T-cell (primary cell): ENCODE measurements at places on chromosomes 2 and 18.

DNA sequence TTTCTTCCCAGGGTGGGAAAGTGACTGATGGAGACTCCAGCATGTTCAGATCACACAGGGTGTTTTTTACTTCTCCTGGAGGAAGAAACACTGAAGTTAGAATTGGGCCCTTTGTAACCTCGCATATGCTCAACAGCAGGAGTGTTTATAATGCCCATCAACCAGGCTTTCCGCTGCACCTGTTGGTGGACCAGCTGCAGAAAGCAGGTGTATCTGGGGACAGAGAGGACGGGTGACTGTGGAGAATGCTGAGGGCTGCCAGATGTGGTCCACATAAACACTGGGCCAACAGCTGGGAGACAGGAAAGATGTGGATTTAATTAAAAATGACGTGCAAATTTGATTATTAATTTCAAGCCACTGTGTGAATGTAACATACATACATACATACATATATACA, 335.5 kb upstream of the SPRED2 start:
- no peak overlapping the region for H3K4me3 ChIP-seq
- no peak overlapping the region for H3K27ac ChIP-seq
- no peaks in the 10 kb centered on the region for H3K4me1 ChIP-seq
- DNase-seq, result no peak
- H3K36me3 ChIP-seq, result no peaks in the 10 kb centered on the region
- no peaks in the 10 kb centered on the region for H3K27me3 ChIP-seq

GRCh38 chr18:76621226-76621625, 126.2 kb upstream of the ZNF516 start:
- no peaks in the 10 kb centered on the region for H3K36me3 ChIP-seq
- DNase-seq, result no peak
- peaks cover 8% of the 10 kb centered on the region for H3K4me1 ChIP-seq
- no peak overlapping the region for H3K27ac ChIP-seq
- H3K4me3 ChIP-seq, result no peak overlapping the region

DNA sequence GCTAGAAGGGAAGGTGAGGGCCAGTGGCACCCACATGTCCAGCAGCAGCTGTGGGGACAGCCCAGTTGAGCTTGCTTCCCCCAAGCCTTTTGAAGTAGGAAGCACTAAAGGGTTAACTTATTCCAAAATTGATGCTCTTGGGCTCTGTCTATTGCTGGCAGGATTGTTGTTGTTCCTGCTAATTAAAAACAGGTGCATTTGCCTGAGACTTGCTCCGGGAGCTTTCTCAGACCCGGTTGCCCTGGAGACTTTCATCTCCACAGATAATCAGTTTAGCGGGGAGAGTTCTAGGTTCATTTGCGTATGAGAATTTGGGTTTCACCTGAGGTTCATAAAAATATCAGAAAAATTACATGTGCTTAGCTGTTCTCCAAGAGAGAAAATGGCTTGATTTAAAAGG, 277.3 kb downstream of the LRATD1 start:
- H3K4me1 ChIP-seq, result no peaks in the 10 kb centered on the region
- no peak overlapping the region for H3K27ac ChIP-seq
- DNase-seq, result no peak
- H3K36me3 ChIP-seq, result no peaks in the 10 kb centered on the region
- H3K27me3 ChIP-seq, result peaks cover 6% of the 10 kb centered on the region

DNA sequence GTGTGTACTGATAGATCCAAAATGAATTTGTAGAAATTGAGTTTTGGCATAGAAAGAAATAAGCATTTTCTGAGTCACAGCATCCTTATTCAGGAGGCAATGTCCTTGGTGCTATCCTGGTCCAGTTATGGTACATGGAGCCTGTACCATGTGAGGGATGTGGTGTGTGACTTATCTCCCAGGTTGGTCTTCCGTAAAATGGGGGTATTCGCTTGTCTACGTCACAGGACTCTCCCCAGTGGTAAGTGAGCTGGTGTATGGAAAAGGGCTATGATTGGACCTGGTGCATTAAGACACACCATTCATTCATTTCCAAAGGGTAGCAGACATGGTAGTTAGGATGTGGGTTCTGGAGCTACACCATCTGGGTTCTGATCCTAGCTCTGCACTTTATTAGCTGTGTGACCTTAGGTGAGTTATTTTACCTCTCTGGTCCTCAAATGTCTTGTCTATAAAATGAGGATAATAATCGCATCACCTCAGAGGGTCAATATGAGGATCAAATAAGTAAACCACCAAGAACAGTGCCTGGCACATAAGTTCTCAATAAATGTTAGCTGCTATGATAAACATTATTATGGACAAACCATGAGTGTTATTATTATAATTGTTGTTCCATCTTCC, 119.2 kb downstream of the MYCN start:
- H3K36me3 ChIP-seq, result no peaks in the 10 kb centered on the region
- no peak for DNase-seq
- no peaks in the 10 kb centered on the region for H3K4me1 ChIP-seq

GRCh38 chr2:99275882-99276281, 20.4 kb upstream of the LYG2 start:
- no peaks in the 10 kb centered on the region for H3K4me1 ChIP-seq
- H3K36me3 ChIP-seq, result no peaks in the 10 kb centered on the region
- no peak for DNase-seq
- H3K27ac ChIP-seq, result no peak overlapping the region
- no peak overlapping the region for H3K4me3 ChIP-seq
- H3K27me3 ChIP-seq, result no peaks in the 10 kb centered on the region

DNA sequence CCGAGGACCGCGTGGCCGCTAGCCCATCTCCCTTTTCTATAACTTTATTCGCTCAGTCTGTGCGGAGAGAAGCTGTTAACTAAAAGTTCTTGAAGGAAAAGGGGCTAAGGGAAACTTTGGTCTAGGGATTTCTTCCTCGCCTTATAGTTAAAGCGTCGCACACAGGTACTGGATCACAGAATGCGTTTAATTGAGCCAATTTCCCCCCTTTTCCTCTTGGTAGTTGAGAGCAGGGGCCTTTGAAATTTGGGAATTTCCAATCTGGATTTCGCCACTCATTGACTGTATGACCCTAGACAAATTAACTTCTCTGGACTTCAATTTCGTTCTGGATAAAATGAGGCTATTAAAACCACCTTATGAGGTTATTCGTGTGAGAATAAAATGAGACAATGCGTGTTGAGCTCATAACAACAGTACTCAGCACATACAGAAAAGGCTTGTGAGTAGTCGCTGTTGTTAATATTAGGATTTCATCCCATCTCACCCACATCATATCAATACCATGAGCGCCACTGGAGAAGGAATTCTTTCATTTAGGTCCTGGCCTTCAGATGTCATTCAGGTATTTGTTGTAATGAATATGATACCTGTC, 763 bp upstream of the OLA1 start:
- DNase-seq, result no peak
- no peaks in the 10 kb centered on the region for H3K36me3 ChIP-seq
- no peaks in the 10 kb centered on the region for H3K27me3 ChIP-seq
- peaks cover 19% of the 10 kb centered on the region for H3K4me1 ChIP-seq
- peak overlapping the region; percentile 69 for H3K27ac ChIP-seq

- no peaks in the 10 kb centered on the region for H3K36me3 ChIP-seq
- no peak overlapping the region for H3K4me3 ChIP-seq
- H3K27ac ChIP-seq, result no peak overlapping the region
- no peak for DNase-seq
Measured at GRCh38 chr2:164803776-164804466, 37.7 kb downstream of the COBLL1 start.

- no peak overlapping the region for H3K4me3 ChIP-seq
- H3K27me3 ChIP-seq, result no peaks in the 10 kb centered on the region
- H3K36me3 ChIP-seq, result no peaks in the 10 kb centered on the region
- no peak overlapping the region for H3K27ac ChIP-seq
- no peak for DNase-seq
Measured at GRCh38 chr2:151043484-151043883, 218.2 kb downstream of the RBM43 start.

DNA sequence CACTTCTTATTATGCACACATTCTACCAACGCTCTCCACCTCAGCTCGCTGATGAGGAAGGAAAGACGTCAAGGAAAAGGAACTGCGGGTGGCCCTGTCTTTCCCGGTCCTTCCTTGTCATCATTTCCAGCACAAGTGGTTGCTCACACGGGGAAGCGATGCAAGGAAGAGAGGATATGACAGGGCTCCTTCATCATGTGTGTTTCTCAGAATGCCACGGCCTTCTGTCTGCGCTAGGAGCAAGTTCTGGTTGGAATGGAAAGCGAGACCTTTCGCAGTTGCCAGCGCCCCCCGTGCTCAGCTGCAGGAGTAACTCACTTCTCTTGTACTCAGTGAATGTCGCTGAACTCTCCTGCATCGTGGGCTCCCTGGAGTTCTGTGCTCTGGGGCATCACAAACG, 191.8 kb upstream of the GLI2 start:
- peaks cover 24% of the 10 kb centered on the region for H3K27me3 ChIP-seq
- H3K4me3 ChIP-seq, result no peak overlapping the region
- DNase-seq, result no peak

GRCh38 chr2:240050278-240050677, 3.0 kb downstream of the OR6B3 start:
- H3K27me3 ChIP-seq, result peaks cover 8% of the 10 kb centered on the region
- no peak for DNase-seq
- no peak overlapping the region for H3K27ac ChIP-seq
- H3K4me1 ChIP-seq, result no peaks in the 10 kb centered on the region
- H3K4me3 ChIP-seq, result no peak overlapping the region

GRCh38 chr2:125745514-125745913, 910.4 kb upstream of the GYPC start:
- no peak overlapping the region for H3K27ac ChIP-seq
- H3K4me1 ChIP-seq, result no peaks in the 10 kb centered on the region
- DNase-seq, result no peak
- H3K27me3 ChIP-seq, result no peaks in the 10 kb centered on the region
- H3K4me3 ChIP-seq, result no peak overlapping the region

GRCh38 chr2:181780657-181781056, 100.3 kb upstream of the NEUROD1 start:
- no peaks in the 10 kb centered on the region for H3K27me3 ChIP-seq

- no peaks in the 10 kb centered on the region for H3K36me3 ChIP-seq
- no peaks in the 10 kb centered on the region for H3K4me1 ChIP-seq
- H3K4me3 ChIP-seq, result no peak overlapping the region
- no peak overlapping the region for H3K27ac ChIP-seq
- no peak for DNase-seq
- peaks cover 2% of the 10 kb centered on the region for H3K27me3 ChIP-seq
Measured at GRCh38 chr18:58024139-58024538, 19.9 kb upstream of the NEDD4L start.

GRCh38 chr18:49335677-49336076, 124.8 kb downstream of the DYM start:
- no peak overlapping the region for H3K4me3 ChIP-seq
- H3K4me1 ChIP-seq, result no peaks in the 10 kb centered on the region
- peaks cover 3% of the 10 kb centered on the region for H3K36me3 ChIP-seq
- no peak overlapping the region for H3K27ac ChIP-seq
- no peak for DNase-seq
- H3K27me3 ChIP-seq, result no peaks in the 10 kb centered on the region

GRCh38 chr2:214310319-214310718, 100.5 kb upstream of the VWC2L start:
- H3K27ac ChIP-seq, result no peak overlapping the region
- H3K4me1 ChIP-seq, result no peaks in the 10 kb centered on the region
- no peak for DNase-seq
- no peak overlapping the region for H3K4me3 ChIP-seq

- DNase-seq, result no peak
- no peak overlapping the region for H3K27ac ChIP-seq
- no peaks in the 10 kb centered on the region for H3K27me3 ChIP-seq
- no peak overlapping the region for H3K4me3 ChIP-seq
- H3K4me1 ChIP-seq, result no peaks in the 10 kb centered on the region
Measured at GRCh38 chr2:155905657-155906056, 426.9 kb downstream of the NR4A2 start.

DNA sequence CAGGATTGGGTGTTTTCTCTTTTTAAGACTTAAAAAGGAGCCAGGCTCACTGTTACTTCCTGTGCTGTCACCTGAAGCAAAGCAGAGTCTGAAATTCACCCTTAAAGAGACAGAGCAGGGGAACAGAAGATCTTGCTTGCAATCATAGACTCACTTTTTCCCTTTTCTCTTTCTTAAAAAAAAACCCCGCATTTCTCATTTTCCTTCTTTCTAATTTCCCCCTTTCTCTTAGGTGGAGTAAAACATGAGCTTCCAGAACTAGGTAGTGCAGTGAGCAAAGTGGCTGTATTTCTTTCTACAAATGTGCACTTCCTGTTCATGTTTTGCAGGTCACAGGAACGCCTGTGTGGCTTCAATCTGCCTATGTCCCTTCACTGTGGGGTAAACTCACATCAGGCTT, 381.2 kb downstream of the LPIN1 start:
- H3K4me1 ChIP-seq, result peaks cover 37% of the 10 kb centered on the region
- peak overlapping the region; percentile 81 for H3K27ac ChIP-seq
- H3K36me3 ChIP-seq, result no peaks in the 10 kb centered on the region
- no peak for DNase-seq

DNA sequence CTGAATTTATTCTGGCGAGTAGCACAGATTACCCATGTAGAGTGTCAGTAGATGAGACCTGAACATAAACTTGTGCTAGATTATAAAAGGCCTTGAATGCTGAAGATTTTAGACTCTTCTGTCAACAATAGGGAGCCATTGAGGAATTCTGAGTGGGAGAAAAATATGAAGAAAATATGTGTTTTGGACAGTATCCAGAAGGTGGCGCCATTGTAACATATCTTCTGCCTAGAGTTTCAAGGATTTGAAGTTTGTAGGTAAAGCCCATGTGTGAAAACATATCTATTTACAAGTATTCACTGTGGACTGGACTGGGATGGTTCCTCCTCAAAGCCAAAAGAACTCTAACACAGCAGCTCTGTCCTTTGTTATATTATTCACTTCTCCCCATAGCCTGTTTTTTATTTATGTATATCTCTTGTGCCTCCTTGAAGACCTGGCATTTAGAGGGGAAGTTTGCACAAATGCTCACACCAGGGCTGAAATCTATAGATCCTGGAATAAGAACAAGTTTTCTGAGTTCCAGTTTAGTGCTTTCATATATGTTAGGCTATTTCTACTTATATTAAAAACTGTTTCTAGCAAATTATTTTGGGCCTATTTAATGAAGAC, 124.9 kb downstream of the RDH14 start:
- no peaks in the 10 kb centered on the region for H3K27me3 ChIP-seq
- H3K4me1 ChIP-seq, result no peaks in the 10 kb centered on the region
- no peak for DNase-seq
- H3K36me3 ChIP-seq, result no peaks in the 10 kb centered on the region
- no peak overlapping the region for H3K27ac ChIP-seq
- H3K4me3 ChIP-seq, result no peak overlapping the region

- DNase-seq, result no peak
- no peaks in the 10 kb centered on the region for H3K4me1 ChIP-seq
- H3K36me3 ChIP-seq, result no peaks in the 10 kb centered on the region
Measured at GRCh38 chr18:75456199-75456631, 28.7 kb upstream of the SMIM21 start.

DNA sequence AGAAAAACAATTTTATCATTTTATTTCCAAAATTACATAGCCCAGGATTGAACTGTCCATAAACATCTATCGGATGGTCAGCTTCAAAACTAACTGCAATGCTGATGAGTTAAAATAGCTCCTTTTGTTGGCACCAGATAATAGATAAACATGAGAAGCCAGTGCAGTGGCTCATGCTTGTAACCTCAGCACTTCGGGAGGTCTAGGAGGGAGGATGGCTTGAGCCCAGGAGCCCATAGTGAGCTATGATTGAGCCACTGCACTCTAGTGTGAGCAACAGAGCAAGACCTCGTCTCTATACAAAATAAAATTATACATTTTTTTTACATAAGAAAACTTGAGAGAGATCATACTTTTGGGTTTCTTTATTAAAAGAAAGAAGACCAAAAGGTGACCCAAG, 34.6 kb upstream of the IMPA2 start:
- peak overlapping the region; percentile 39 for H3K27ac ChIP-seq
- no peak overlapping the region for H3K4me3 ChIP-seq
- no peaks in the 10 kb centered on the region for H3K36me3 ChIP-seq
- DNase-seq, result no peak
